PC-3 (cell line): ENCODE measurements at places on chromosomes 3 and 15. TPM values are rescaled to one million over a fixed set of nuclear protein-coding genes. Genes with fewer than 3 reads are reported as not detected.

GRCh38 chr3:195170496-195170895 is 100.5 kb downstream of the XXYLT1 start:
- no peak for DNase-seq

- no peak for DNase-seq
Observed at GRCh38 chr15:66707310-66708082, 5.5 kb downstream of the SMAD6 start.

DNA sequence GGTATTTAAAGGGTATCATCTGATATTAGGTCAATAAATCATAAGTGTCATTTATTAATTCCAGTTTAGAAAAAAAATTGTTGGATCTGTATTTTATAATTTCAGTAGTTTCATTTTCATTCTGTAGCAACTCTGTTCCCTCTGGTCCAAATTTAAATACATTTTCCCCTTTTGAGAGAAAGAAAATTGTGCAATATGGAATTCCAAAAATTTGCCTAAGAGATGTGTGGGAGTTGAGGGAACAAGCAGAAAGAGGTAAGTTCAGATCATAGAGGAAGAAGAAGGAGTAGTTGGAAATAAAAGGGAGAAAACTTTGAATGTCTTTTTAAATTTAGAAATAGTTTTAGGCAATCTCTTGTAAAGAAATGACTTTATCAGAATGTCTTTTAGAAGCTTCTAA is 48.9 kb upstream of the MME start:
- DNase-seq, result no peak

GRCh38 chr3:64031540-64032508 is 8.5 kb upstream of the PSMD6 start:
- no peak for DNase-seq

P3H2 gene
- total RNA-seq, result 4.5 and 11.4 TPM in 2 replicates

WDR93 gene
- total RNA-seq, result 0.22 TPM in 1 of 2 replicates, not detected in the other

DNA sequence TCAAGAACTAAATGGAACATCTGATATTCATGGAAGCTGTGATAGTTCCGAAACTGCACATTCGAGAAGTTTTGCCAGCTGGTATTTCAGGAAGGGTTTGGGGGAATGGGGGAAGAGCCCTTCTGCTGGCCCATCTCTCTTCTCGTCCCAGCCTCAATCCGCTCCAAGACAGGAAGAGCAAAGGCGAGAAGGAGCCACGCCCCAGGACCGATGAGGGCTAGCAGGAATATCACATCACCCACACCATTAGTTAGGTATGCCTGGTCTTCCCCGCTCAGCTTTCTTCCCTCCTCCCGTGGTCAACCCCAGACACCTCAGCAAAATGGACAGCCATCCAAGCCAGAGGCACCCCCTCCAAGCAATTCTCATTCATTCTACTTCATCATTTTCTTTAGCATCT is 14.9 kb upstream of the PCSK6 start:
- no peak for DNase-seq

SCN5A gene
- total RNA-seq, result 0.06 TPM in 1 of 2 replicates, not detected in the other

GRCh38 chr3:123378409-123378915 is 70.4 kb downstream of the ADCY5 start:
- no peak for DNase-seq

DNA sequence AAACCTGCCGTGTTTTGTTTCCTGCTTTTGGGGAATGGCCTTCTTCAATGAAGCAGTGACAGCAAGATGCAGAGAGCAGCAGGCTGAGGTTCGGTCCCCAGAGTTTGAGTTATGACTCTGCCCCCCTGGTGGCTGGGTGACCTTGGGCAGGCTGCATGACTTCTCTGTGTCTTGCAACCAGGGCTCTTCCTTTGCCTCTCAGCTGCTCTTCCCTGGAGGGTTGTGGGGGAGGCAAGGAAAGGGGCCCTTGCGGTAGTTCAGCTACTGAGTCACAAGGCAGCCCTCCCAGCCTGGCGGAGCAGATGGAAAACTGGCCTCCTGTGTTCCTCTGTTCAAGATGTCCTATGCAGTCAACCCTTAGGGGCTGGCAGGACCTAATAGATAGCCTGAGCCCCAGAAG is 17.1 kb downstream of the CTXND1 start:
- DNase-seq, result peak; percentile 48

GRCh38 chr3:121252676-121253075 is 293.1 kb downstream of the POLQ start:
- no peak for DNase-seq

- no peak for DNase-seq
Observed at GRCh38 chr3:127706312-127706711, 33.6 kb downstream of the ABTB1 start.

- no peak for DNase-seq
Observed at GRCh38 chr3:39434574-39434973, 28.1 kb downstream of the RPSA start.

GRCh38 chr15:60651734-60652141 is 172.8 kb upstream of the ICE2 start:
- no peak for DNase-seq

OR5K2 gene
- total RNA-seq, result not detected in 2 replicates

GRCh38 chr15:88637841-88638625 is 783 bp upstream of the ISG20 start:
- DNase-seq, result no peak

- DNase-seq, result peak; percentile 7
Observed at GRCh38 chr3:116929505-116930222, 220.1 kb downstream of the TUSC7 start.

LIPH gene
- total RNA-seq, result 0.35 and 1.0 TPM in 2 replicates

DNA sequence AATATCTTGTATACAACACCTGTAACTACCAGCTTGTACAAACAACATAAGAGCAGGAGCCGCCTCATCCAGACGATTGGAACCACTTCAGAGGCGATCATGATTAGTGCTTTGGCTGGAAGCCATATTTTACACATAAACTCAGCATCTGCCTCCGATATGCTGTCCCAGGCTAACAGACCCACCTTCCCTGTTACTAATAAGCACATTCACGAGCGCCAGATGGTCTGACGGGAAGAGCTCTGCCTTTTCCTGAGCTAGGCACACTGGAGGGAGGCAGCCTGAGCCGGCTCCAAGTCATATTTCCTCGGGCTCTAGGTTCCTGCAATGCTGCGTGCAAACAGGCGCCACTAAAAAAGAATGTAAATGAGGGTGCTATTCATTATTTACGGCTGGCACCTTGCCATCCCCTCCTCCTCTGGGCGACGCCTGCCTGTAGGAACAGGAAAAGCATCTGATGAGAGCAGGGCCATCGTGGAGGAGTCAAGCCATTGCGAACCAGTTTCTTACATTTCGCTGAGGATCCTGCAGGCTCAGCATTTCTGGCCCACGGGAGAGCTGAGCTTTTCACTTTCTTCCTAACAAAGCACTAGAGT is 98.2 kb downstream of the ANXA2 start:
- DNase-seq, result peak; percentile 13

DNA sequence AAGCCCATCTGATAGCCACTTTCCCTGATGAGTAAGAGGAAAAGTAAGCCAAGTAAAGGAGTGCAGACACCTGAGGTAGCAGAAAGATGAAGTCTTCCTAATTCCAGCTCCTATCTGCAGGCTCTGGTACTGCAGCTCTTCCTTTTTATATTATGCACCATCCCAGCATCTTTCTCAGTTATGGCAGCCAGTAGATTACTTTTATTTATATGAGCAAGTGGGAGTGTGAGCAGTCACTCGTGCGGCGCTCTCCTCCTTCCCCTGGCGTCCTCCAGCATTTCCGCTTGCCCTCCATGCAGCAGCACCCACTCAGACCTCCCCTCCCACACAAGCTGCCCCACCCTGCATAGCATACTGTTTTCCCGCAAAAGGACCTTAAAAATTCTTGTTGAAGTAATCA is 465.9 kb upstream of the DPPA4 start:
- peak; percentile 55 for DNase-seq

ADGRG7 gene
- total RNA-seq, result not detected in 2 replicates

ONECUT1 gene
- total RNA-seq, result not detected in 2 replicates

GRCh38 chr3:189766416-189766815 is 135.2 kb downstream of the TP63 start:
- DNase-seq, result peak; percentile 76

DNA sequence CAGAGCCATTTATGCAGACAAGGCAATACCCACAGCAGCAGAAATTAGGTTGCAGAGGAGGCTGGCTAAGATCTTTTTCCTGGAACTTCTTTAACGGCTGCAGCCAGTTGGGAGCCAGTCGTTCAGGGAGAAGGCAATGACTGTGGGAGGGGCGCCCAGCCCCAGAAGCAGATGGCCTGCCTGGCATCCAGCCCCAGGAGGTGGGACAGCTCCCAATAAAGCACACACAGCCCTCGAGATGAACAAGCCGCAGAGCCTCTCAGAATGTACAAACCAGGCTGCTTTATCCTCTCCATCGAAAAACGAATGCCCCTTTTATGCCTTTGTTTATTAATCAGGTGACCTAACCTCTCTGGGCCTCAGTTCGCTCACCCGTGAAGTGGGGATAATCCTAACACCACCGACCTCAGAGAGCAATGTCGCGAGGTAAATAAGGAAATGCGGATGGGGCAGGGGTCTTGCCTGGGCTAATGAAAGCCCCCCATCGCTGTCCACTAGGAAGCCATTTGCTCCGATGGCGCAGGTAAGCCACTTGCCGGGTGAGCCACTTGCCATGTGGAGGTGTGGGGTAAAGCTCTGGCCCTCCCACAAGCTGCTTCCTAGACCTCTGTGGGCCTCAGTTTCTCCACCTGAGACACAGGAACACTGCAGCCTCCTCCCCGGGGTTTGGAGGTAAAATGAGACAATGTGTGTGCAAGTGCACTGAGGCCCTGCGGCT is 35.8 kb downstream of the MGLL start:
- no peak for DNase-seq

DNA sequence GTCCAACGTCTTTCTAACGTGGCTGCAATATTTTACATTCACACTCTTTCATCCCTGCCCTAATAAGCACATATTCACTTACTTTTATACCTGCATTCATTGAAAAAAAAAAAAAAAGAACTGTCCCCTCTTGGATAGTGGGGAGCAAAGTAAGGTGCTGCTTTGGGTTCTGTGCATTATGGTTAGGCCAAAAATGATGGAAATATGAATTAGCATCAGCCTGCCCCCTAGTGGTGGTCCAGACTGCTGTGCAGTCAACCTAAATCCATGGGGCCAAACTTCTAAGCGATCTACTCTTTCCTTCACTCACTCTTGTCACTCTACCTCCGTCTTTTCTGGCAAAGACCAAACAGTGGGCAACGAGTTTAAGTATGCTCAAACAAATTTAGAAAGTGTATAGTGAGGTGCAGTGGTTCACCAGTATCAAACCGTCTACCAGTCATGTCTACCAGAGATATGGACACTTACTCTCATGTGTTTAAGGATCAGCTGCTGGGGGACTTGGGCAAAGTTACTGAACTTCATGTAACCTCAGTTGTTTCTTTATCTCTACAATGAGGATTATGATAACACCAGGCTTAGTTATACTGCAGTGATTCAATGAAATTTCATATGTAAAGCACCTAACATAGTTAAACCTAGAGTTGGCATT is 61.5 kb upstream of the GRM7 start:
- DNase-seq, result peak; percentile 42

GRCh38 chr3:110389005-110389404 is 682.6 kb upstream of the NECTIN3 start:
- no peak for DNase-seq
